Activated CD8-positive, alpha-beta memory T cell treated with anti-CD3 and anti-CD28 coated beads for 1 hour (primary cell): ENCODE measurements at places on chromosomes 16 and 17.

- DNase-seq: no peak
Measured at GRCh38 chr16:47043200-47043599, 69.7 kb upstream of the DNAJA2 start.

- DNase-seq: no peak
Measured at GRCh38 chr16:49200223-49200820, 81.3 kb downstream of the CBLN1 start.

DNA sequence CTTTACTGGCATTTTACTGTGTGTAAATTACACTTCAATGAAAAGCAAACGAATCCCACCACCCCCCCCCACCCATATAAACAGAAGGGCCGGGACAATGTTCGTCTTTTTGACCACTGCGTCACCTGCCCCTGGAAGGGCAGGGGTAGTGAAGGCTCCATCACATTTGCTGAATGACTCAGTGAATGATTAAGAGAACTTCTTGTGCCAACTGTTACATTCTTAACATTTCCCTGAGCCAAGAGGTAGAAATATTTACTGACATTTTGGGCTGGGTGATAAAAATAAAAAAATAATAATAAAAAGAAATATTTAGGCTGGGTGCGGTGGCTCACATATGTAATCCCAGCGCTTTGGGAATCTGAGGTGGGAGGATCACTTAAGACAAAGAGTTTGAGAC, 24.1 kb downstream of the C16orf96 start:
- DNase-seq: no peak

GRCh38 chr17:80691784-80692183, 147.1 kb downstream of the RPTOR start:
- DNase-seq: no peak

DNA sequence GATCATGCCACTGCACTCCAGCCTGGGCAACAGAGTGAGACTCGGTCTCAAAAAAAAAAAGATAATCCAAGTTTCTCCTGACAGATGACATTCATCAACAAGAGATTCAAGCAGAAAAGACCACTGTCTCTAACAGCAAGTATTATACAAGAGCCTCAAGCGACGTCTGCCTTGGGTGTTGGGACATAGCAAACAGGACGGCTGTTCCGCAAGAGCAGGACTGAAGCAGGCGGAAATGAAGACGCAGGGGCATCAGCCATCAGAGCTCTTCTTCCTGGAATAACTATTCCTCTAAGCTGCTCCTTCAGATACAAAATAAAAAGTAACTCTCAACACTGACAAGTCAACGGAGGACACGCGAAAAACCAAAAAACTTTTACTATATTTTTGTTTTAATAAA, 54.0 kb downstream of the ANKRD11 start:
- no peak for DNase-seq

DNA sequence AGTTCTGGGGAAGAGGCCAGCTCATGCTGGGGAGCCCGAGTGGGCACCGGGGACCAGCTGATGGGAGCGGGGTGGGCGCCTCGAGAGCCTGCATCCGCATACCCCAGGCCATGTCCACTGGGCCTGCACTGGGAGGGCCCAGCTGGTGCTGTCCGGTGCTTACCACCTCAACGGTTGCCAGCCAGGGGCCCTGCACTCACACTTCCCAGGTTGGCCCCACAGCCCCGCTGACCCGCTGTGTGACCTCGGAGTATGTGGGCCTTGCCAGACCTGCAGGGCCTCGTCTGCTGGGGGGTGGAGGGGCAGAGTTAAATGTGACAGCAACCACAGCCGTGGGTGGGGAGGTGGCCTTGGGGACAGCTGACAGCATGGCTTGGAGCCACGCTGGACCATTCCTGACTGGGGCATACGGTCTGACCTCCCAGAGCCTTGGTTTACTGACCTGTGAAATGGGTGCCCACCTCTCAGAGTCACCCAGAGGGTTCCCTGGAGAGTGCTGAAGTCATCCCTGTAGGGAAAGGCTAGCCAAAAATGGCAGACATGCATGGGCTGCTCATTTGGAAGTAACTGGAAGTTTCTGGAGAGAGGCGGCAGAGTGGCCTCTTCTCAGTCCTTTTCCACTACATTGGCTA, 5.4 kb upstream of the GAA start:
- DNase-seq: no peak

DNA sequence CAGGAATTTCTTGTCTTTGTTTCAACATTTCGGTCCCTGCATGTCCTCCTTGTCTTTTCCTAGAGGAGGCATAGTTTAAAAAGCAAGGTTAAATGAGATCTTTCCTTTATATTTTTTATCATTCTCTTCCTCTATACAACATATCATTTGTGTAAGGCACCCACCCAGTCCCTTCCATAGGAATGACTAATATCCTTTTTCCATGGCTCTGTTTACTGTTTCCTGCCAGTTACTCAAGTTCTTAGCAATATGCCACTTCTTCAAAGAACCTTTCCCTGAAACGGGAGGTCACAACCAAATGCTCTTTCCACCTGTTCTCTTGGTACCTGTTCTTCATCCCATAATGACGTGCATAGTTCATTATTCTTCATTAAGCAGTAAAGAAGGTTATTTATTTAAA, 1237.1 kb upstream of the GOT2 start:
- DNase-seq: no peak

GRCh38 chr16:65278874-65279273, 157.0 kb upstream of the CDH11 start:
- DNase-seq: no peak

DNA sequence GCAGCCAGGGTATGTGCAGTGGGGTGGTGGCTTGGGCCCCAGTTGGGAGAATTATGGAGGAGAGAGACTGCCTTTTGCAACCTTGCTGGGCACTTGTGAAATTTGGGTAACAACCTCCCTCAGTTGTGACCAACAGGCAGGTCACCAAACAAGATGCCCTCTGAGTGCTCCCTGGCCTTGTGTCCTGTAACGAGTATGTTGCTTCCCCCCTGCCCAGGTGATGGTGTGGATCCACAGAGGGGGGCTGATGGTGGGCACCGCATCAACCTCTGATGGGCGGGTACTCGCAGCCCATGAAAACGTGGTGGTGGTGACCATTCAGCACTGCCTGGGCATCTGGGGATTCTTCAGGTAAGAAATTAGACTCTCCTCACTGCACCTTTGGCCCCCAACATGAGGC, 74.3 kb downstream of the SLC6A2 start:
- no peak for DNase-seq

DNA sequence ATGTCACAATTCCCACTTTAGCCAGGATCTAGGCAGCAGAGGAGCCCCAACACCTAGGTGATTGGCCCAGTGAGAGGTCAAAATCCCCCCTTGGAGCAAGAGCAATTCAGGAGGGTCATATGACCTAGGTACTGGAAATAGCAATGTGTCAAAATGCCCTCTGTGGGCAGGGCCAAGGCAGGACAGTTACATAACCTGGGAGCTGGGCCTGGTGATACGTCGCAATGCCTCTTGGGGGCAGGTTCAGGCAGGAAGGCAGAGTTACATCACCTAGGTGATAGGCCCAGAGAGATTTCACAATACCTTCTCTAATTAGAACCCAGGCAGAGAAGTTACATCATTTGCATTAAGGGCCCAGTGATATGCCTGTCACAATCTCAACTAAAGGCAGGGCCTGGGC, 1906.3 kb downstream of the TP53TG3F start:
- DNase-seq: no peak

DNA sequence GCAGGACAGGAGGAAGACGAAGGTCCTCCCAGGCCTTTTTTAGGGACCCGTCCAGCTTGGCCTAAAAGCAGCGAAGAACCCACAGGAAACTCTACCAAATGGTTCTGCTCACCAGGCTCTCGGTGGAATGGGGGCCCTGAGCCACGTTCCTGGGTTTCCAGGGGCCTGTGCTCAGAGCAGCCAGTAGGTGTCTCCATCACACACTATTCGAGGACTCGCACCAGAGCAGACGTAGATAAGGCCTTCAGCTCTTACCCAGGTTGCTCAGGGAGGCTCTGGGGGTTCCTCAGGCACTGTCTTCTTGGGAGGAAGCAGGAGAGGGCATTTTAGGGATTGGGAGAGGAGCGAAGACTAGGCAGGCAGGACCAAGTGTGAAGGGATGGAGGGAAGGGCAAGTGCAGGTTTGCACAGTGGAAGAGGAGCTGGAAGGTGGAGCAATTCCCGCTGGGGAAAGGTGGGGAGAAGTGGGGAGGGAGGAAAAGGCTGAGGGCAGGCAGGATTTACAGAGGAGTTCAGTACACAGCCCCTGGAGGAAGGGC, 157.1 kb downstream of the RGS9 start:
- DNase-seq: peak; percentile 32

DNA sequence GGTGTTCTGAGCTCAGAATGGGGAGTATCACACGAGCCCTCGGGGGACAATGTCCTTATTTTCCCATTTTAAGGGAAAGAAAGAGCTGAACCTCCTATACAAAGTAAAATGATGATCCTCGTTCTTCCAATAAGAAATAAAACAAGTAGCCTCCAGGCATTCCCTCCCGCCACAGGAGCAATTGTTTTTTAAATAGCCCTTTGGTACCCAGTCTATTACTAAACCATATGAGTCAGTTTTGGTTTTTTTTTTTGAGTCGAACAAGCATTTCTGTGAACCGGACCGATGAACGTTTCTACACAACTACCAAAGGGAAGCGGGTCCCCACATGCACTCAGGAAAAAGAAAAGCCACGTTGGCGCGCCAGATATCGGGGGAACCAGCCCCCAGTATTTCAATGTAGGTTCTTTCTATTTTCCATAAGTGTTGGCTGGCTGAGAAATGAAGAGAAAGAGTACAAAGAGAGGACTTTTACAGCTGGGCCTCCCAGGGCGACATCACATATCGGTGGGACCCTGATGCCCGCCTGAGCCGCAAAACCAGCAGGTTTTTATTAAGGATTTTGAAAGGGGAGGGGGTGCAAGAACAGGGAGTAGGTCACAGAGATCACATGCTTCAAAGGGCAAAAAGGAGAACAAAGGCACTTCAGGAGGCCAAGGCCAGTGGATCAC, 3.8 kb upstream of the DCXR start:
- no peak for DNase-seq

DNA sequence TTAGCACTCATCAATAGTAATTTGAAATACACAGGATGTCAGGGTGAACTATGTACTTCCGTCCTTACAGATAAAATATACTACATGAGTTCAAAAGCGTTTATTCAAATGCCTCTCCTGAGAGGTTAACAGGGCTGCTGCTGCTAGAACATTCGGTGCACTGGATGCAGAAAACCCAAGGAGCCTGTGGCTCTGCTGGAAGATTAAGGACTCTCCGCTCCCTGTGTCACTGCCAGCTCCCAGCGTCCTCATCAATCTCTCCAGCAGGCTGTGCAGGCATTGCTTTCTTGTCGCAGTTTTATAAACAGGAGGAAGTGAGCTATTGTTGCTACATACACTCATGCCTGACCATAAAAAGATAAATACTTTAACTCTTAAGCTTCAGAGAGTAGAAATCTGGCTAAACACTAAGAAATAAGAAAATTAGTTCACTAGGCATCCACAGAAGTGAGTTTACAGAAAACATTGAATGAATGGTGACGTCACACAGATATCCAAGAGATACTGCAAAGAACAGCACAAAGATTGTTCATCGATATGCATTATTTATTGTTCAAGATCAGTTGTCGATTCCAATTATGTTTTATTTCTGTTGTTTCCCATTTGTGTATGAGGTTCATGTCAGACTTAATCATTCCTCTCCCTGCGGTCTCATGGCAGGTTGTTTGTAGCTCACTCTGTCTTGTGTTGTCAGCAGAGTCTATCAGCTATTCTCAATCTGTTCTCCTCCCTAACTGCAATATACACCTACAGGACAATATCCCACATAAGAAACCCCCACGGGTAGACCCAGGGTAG, 127.9 kb upstream of the MON1B start:
- no peak for DNase-seq
